Activated CD8-positive, alpha-beta T cell treated with anti-CD3 and anti-CD28 coated beads for 36 hours (primary cell): ENCODE measurements at places on chromosomes 7 and 10. TPM values are rescaled to one million over a fixed set of nuclear protein-coding genes. Genes with fewer than 3 reads are reported as not detected.

- DNase-seq, result no peak
Measured at GRCh38 chr7:140898786-140899536, 25.8 kb downstream of the BRAF start.

GRCh38 chr10:124057601-124058000 lies 35.8 kb downstream of the CHST15 start:
- no peak for DNase-seq

- DNase-seq, result no peak
Measured at GRCh38 chr10:29828440-29828894, 193.7 kb upstream of the SVIL start.

- DNase-seq, result peak; percentile 37
Measured at GRCh38 chr10:77965294-77965693, 38.7 kb upstream of the DLG5 start.

DNA sequence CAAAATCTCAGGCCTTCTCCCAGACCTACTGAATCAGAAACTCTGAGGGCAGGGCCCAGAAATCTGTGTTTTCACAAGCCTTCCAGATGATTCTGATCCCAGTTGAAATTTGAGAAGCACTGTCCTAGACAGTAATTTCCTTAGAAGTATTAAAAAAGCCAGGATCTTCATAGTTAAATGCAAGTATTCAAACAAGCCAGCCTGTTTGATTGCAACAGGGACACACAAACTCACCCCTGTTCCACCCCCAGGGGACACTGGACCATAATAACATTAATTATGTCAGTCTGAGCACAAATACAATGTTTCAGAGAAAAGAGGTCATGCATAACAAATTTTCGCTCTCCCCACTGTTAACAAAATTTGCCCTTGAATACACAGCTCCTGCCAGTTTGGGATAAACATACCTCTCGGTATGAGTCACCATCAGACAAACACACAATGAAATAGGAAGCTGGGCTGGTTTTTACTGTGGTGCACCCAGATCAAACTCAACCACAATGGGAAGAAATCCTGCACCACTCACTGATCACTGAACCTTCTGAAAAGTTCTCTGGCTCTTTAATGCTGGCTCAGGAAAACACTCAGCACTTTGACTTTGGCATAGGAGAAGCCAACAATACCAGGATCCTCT lies 34.3 kb downstream of the ABLIM1 start:
- no peak for DNase-seq

- no peak for DNase-seq
Measured at GRCh38 chr7:18667466-18667865, 171.9 kb downstream of the HDAC9 start.

GRCh38 chr10:117933036-117933435 lies 113.7 kb downstream of the RAB11FIP2 start:
- DNase-seq, result no peak

DNA sequence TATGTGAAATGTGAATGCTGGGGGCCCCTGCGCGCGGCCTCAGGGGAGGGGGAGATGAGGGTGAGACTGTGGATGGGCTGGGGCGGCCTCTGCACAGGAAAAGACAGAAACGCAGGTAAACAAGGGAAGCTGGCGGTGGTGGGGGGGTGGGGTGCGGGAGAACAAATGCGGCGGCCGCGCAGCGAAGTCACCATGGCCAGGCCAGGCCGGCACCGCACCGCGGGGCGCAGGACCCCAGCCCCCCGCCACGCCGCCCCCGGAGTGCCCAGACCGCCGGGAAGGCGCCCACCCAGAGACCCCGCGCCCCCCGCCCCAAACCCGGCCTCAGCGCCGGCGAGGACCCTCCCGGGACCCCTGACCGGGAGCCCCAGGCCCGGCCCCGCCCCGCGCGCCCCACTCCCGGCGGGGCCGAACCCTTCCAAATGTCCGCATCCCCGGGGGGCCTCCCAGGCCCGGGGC lies 14.5 kb upstream of the DNAAF5 start:
- no peak for DNase-seq

DNA sequence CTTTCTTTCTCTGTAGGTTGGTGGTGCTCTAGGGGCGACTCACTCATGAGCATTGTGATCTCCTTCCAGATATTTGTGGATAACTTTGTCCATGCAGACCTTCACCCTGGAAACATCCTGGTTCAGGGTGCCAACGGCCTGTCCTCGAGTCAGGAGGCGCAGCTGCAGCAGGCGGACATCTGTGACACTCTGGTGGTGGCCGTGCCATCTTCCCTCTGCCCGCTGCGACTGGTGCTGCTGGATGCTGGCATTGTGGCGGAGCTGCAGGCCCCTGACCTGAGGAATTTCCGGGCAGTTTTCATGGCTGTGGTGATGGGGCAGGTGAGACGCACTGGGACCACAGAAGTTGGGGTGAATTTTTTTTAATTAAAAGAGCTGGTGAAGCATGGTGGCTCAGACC lies 9.6 kb upstream of the NDUFB2 start:
- DNase-seq, result no peak

DNA sequence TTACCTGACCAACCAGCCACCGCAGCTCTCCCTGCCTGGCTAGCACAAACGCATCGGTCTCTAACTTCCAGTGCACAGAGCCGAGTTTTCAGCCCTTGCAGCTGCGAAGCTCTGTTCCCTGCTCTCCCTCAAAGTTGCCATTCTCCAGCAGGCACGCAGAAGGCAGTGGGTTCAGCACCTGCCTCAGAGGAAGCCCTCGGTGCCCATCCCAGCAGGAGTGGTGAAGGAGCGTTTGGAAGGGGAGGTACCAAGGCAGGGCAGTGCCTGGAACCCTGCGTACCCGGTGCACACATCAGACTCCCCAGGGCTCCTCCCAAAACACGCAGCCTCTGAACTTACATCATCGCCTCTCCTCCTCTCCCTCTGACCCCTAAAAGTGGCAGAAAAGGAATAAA lies 1.7 kb upstream of the STK32C start:
- DNase-seq, result no peak

GRCh38 chr7:27723085-27723484 lies 16.9 kb upstream of the TAX1BP1 start:
- DNase-seq, result no peak

- no peak for DNase-seq
Measured at GRCh38 chr7:14009453-14010418, 20.3 kb upstream of the ETV1 start.

- no peak for DNase-seq
Measured at GRCh38 chr10:42974693-42975002, 102.2 kb upstream of the RET start.

DNA sequence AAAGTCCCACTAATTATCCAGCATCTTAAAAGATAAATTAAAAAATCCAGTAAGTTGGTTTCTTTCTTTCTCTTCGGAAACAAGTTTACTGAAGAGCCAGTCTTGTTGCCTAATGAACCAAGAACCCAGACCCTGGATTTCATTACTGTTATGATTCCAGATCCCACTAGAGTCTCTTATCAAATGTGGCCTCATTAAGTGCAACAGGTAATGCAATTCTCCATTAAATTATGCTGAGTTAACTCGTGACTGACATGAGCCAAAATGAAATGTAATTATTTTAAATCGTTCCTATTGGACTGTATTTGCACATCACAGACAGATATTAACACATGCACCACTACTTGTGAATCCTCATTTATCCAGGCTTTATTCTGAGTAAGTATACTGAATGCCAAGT lies 115.6 kb downstream of the NXPH1 start:
- no peak for DNase-seq

DNA sequence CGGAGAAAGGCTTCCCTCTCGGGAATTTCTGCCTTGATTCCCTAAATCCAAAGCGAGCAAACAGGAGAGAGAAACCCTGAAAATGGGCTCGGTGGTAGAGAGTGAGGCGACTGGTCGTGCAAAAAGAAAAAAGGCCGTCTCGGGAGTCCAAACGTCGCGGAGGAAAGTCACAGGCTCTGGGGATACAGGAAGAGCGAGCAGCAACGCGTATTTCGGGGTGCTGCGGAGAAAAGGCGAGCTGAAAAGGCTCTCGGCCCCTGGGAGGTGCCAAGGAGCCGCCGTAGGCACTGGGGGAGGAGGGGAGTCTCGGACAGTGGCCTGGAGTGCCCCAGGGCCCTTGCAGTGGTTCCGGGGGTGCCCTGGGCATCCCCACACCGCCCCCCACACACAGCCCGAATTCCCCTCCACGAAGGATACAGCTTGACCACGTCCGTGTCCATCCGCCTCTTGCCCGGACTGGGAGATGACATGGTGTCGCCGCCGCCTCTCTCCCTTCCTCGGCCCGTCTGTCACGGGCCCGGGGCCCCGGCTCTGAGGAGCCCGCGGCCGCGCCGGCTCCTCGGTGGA lies 591 bp downstream of the UBE2H start:
- DNase-seq, result peak; percentile 47

DNA sequence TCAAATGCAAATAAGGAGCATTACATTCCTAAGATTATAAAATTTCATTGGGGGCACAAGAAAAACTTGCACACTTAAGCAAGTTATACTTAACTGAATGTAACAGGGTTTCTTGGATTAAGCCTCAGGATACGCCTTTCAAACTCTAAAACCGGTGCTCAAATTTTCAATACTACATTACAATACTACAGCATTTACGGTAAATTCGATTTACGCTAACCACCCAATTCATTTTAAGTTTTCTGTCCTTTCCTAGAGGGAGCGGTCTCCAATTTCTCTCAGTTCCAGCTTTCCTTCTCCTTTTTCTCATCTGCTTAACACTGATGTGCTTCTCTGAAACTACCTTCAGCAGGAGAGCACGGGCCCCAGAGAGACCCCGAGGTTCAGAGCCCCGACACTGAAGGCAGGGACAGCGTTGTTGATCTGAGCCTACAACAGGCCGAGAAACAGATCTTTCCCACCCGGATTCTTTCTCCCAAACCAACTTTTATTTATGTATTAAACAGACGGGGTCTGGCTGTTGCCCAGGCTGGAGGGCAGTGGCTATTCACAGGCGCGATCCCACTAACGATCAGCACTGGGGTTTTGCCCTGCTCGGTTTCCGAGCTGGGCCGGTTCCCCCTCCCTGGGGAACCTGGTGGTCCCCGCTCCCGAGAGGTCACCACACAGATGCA lies 798 bp downstream of the ZNF425 start:
- DNase-seq, result no peak

DNA sequence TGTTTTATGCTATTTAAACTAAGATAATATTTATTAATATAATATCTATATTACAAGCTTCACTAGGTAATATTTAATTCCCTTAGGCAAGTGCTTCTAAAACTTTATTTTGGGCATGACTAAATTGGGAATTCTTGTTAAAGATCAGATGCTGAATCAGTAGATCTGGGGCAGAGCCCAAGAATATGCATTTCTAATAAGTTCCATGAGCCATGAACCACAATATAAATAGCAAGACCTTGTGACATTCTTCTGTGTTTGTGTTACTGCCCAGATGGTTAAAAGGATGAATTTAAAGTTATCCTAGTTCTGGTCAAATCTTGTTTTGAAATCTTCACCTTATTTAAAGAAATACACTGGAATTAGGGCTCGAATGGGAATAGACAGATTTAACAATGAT lies 258.4 kb upstream of the CACNA2D1 start:
- DNase-seq, result no peak

- DNase-seq, result no peak
Measured at GRCh38 chr7:158422887-158423560, 164.6 kb downstream of the PTPRN2 start.

- DNase-seq, result no peak
Measured at GRCh38 chr10:70890917-70891431, 2.6 kb upstream of the PCBD1 start.

- DNase-seq, result no peak
Measured at GRCh38 chr7:87173471-87173870, 21.2 kb downstream of the DMTF1 start.

DNA sequence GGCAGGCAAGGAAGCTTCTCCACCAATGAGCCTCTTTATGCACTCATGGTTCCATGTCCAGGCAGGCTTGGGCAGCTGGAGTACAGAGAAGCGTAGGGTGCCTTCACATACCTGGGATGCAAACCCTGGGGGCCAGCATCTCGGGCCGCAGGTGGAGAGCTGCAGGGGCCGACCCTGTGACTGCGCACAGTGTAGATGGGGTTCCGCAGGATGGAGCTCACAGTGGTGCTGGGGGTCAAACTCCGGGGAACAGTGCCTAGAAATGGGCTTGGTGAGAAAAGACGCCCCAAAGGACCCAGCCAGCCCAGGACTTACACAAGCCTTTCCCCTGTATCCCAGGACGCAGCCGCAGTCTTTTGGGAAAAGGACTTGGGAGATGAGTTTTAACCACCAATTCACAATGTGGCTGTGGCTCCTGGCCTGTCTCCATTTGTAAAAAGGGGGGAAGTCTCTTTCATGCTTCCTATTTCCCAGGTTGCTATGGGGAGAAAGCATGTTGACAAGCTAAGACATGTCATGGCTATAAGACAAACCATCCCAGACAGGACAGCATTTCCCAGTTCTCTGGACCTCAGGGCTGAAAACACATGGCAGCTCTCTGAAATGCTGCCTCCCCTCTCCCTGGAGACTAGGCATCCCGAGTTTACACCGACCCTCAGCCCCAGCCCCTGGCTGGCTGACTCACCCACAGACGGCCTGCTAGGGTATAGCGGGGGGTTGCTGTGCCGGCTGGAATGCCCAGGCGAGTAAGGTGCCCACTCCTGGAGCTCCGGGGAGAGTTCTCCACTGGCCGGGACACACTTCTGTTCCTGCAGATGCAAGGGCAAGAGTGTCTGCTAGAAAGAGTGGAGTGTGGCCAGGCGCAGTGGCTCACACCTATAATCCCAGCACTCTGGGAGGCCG lies 107.1 kb downstream of the DLG5 start:
- DNase-seq, result no peak

DNA sequence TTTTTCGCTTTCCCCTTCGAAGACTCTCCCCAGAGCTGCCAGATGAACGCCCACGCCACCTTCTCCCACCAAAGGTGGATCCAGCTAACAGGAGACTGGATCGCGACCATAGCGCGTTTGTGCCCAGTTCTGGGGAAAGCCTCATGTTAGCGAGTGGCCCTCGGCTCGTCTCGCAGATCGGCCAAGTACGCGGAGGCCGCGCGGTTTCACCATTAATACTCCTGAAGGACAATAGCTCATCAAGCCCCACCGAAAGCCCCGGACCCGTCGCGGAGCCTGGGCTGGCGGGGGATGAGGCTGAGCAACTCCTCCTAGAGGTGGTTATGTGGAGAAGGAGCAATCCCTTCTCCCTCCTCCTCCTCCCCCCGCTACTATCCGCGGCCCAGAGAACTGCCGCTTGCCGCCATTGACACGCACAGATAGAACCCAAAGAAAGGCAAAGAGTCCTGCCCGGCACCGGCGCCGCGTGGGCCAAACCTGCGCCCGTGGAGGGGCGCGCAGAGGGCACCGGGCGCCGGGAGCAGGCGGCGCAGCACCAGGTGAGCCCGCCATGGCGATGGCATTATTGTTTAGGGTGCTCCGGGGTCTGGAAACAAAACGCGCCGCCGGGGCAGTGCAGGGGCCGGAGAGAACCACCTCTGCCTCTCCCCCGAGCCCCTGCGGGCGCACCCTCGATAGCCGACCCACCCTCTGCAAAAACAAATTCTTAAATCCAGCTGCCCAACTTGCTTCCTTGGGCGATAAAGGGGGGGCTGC lies at the start of gene MACROH2A2:
Gene MACROH2A2 (plus strand): TSS at position 385 of the 756 bp plus-strand sequence. CDS start 22,813 bp downstream, outside the sequence.
- DNase-seq, result peak; percentile 27

NRBF2 gene
- 23.1 TPM for total RNA-seq

DKK1 gene
- total RNA-seq, result not detected

SFRP4 gene
- not detected for total RNA-seq

CFTR gene
- not detected for total RNA-seq

HSPA12A gene
- not detected for total RNA-seq

SYT15 gene
- total RNA-seq, result 0.59 TPM

CALU gene
- total RNA-seq, result 33.1 TPM

PAX2 gene
- not detected for total RNA-seq

FXYD4 gene
- not detected for total RNA-seq

DBF4 gene
- 78.7 TPM for total RNA-seq

FKBP6 gene
- not detected for total RNA-seq

STK31 gene
- not detected for total RNA-seq

ANXA7 gene
- total RNA-seq, result 103 TPM

CPA4 gene
- not detected for total RNA-seq
